CD4-positive, alpha-beta T cell treated with Interleukin-15 for 1 hour (primary cell): ENCODE measurements at places on chromosomes 5 and 9.

DNA sequence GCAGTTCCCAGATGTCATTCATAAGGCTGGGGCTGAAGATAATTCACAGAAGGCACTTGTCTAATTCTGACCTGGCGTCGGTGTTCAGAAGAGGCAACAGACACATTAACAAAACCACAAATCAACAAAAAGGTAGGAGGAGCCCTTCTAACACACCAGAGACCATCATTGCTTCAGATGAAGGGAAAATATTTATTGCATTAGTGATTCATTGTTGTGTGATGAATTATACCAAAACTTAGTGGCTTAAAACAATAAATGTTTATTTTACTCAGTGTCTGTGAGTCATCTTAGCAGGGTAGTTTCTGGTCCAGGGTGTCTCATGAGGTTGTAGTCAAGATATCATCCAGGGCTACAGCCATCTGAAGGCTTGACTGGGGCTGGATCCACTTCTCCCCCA is 91.3 kb upstream of the KIF2A start:
- DNase-seq: no peak

GRCh38 chr5:131630963-131631350 is 4.1 kb downstream of the RAPGEF6 start:
- DNase-seq: no peak

GRCh38 chr5:139694556-139695177 is 46.5 kb downstream of the CXXC5 start:
- no peak for DNase-seq

GRCh38 chr5:147286296-147286695 is 51.5 kb downstream of the STK32A start:
- DNase-seq: no peak

DNA sequence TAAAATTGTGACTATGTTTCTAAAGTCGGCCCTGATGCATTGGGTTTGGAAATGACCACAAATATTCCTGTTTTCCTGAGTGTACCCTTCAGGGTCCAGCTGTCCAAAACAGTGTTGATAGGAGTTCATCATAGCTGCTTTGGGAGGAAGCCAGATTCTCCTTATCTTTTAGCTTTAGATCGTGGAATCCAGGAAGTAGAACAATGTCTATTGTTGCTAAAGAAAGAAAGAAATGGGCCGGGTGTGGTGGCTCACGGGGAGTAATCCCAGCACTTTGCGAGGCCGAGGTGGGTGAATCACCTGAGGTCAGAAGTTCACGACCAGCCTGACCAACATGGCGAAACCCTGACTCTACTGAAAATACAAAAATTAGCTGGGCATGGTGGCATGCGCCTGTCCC is 9.5 kb downstream of the CAVIN4 start:
- no peak for DNase-seq

DNA sequence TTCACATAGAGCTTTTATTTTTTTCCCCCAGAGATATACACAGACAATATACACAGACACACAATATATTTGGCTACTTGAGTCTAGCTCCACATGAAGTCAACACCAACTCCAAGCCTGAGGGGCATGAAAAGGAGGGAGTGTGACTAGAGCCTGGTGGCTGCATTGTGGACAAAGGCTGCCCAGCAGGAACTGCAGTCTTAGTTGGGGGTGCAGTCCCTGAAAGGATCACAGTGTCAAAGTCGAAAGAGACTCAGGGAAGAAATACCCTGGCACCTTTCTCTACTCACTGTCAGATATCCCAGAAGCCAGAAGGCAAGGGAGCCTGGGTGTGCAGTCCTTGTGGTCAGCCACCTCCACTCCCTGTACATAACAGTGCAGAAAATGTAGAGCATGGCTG is 231.6 kb upstream of the RPS23 start:
- DNase-seq: no peak

DNA sequence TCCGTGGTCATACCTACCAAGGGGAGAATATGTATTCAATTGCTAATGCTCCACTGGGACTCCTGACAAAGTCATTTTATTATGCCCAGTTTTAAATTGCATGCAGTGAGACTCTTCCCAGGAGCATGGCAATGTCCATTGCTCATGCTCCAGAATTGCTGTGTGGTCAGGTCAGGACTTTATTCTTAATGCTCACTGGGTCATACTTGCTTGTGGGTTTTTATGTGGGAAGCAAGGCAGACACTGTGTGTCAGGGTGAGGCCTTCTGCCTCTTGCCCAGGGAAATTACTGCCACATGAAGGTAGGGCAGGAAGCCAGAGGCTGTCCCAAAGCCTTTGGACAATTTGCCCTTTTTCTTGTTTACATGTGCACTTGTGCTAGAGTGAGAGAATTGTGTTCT is 164.6 kb upstream of the MEF2C start:
- no peak for DNase-seq

DNA sequence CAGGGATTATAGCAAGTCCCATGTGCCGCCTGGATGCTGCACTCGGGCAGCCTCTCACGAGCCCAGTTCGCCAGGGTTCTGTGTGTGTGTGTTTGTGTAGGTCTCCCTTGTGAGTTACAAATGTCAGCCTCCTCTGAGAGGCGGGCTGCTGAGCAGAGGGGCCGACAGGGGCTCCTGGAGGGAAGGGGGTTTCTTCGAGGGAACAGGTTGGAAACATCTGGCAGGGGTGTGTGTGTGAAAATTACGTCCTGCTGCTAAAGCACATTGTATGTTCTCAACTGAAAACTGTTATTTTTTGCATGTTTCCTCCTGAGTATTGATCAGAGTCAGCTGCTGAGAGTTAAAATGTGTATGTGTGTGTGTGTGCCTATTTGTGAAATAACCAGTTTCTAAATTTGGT is 9.7 kb downstream of the GALNT10 start:
- no peak for DNase-seq

DNA sequence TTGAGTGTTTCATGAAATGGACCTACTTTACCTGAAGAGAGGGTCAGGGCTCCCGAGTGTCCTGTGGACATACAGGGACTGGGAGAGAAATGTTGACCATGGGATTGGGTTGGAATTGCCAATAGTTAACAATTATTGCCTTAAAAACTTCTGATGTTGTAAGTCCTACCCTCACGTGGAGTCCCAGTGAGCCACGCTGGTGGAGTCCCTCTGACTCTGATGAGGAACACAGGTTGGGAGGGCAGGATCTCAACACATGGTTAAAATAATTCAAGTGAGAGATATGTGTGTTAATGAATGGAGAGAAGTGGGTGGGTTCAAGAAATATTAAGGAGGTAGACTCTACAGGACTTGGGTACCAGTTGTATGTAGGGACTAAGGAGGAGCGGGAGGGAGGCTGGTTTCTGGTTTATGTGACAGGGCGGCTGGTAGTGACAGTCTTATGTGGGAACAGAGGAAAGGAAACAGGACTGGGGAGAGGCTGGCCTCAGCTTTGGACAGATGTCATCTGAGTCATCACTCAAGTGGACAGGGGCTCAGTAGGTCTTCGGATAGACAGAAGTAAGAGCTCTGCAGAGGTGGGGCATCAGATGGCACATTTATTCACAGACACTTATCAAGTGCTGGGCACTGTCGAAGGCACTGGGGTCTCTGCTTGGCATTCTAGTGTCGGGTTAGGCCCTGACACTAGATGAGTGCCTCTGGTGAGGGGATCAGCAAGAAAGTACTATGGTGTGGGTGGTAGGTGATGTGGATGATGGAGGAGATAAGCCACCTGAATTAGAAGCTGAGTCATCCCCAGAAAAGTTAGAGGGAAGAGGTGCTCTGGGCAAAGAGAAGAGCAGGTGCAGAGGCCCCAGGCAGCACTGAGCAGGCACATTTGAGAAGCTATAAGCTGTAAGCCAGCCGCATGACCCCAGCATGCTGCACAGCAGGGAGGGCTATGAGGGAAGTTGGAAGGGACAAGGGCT is 27.2 kb downstream of the MAML1 start:
- no peak for DNase-seq

DNA sequence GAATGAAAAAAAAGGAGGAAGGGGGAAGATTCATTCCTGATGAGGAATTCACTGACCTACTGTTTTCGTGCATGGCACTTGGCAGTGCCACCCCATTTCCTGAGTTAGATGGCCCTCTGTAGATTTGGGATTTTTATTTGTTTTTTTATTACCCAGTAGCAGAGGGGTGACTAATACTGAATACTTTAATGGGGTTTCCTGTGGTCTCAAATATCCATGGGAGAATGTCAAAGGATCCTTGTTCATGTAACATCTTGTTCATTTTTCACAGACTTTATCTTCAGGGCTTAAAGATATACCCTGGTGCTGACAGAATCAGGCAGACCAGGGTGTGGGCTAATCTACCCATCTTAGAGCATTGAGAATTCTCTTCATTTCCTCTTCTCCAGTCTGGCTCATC is 93.0 kb downstream of the MAMDC2 start:
- no peak for DNase-seq

GRCh38 chr9:86324901-86325300 is 29.3 kb downstream of the TUT7 start:
- DNase-seq: no peak

- no peak for DNase-seq
Observed at GRCh38 chr5:51385216-51385615, 2.0 kb downstream of the ISL1 start.

DNA sequence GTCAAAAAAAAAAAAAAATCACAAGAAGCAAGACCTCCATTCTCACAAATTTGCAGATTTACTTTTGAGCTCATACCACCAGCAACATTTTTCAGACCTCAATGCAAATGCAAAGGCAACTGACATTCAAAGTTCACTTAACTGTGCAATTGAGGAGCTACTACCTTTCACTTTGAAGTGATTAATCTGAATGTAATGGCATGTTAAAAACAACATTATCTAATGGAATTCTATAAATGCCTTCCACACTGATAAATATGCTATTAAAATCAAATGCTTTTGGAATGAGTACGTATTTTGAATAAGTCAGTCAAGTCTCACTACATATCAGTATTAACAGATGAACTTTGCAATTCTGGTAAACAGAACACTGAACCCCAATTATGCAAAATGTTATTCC is 32.3 kb downstream of the UBQLN1 start:
- no peak for DNase-seq

GRCh38 chr9:130192382-130192999 is 20.3 kb downstream of the NCS1 start:
- no peak for DNase-seq

GRCh38 chr5:155129513-155129880 is 115.9 kb downstream of the KIF4B start:
- no peak for DNase-seq

DNA sequence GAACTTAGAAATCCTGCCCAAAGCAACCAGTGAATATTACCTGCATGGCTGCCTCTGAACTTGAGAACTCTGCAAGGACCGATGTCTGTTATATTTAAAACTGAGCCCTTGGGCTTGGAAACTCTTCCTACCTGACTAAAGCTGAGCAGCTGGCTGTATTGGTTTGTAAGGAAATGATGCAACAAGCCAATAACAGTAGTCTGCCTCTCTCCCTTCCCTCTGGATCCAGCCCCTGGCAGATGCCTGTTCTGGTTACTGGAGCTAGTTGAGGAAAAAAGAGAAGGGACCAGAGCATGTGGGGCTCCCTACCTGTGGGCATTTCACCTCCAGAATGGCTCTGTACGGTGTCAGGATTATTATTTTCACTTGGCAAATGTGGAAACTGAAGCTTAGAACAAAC is 34.7 kb downstream of the SH3RF2 start:
- no peak for DNase-seq
